ENCODE measurements at places on chromosomes 3 and 15.

DNA sequence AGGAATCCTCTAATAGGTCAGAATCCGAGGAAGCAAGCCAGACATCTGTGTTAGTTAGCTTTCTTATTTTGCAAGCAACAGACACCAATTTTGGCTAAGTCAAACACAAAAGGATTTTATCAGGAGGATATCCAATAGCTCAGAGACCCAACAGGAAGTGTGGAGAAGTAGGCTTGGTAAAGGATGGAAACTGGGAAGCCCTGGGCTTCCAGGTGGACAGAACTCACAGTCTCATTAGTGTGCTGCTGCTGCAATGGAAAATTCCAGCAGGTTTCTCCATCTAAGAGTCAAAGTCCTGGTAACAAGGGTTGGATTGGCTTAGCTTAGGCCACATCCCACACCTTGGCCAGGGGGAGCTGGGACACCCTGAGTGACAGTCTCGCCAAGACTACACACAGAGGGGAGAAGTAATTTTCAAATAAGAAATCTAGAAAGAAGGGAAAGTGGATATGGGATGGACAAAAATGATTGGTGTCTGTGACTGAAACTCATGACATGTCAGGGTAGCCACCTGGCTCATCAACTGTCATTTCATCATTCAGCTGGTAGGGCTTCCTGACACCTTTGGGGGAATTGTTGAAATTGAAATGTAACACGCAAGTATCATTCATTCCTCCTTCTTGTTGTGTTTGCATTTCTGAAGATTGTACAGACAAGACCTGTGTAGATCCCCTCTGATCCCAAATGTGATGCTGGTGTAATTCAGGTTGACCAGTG, 158.6 kb downstream of the THSD4 start:
- no peak for DNase-seq

DNA sequence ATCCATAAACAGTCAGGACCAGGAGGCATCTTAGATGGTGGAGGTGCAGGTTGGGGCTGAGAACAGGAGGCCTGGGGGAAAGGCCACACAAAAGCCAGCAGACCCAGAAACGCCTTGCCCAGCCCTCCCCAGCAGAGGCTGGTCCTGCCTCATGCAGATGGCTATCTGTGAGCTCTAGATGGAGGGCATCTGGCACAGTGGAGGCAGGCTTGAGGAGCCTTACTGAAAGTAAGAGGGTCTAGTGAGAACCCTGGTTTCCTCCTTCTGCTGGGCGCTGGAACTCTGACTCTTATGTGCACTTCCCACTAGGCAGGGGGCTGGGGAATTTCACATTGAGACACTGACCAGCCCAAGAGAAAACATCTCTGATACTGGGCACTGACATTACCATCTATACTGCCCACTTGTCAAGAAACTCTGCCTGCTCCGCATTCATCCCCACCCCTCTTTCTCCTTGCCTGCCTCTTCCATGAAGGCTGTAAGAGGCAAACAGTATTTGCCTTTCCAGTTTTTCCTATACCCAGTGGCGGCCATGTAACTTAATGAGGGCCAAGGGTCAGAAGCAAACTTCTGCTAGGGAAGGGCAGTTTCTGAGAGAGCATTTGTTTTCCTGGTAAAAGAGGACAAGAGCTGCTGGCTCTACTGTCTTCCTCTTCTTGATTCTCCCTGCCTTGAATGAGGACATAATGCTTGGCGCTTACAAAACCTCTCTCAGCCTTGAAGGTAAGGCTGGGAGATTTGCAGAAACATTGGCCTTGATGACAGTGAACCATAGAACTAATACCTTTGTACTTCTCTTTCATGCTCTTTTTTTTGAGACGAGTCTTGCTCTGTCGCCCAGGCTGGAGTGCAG, 4.4 kb upstream of the SCN5A start:
- DNase-seq = no peak

- DNase-seq = no peak
These were observed 751.0 kb downstream of the VGLL3 start for GRCh38 chr3:86239946-86240345.

DNA sequence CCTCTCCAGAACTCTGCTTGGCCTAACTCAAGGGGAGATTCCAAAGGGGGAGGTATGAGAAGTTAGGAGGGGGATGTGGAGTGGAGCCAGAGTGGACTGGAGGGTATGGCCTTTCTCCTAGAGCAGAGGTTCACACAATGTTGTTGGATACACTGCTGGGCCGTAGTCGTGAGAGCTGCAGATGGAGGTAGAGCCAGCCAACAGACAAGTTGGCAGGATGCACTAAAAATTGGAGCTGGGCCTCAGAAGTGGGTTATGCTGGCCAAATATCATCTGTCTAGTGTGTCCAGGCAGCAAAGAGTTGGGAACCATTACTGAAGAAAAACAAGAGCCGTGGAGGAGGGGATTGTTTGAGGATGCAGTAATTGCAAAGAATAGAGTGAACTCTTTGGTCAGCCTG, 27.7 kb upstream of the LRRFIP2 start:
- no peak for DNase-seq

DNA sequence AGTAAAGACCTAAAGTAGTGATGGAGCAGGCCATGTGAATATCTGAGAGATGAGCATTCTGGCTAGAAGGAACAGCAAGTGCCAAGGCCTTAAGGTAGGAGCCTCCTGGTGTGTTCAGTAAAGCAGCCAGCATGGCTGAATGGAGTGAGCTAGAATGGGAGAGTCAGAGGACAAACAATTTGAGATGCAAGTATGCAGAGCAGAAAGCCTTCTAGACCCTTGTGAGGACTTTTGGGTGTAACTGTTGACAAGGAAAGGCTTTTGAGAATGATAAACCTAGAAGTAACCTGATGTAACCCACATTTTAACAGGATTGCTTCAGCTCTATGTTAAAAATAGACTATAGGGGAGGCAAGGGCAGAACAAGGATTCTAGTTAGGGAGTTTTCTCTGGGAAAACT, 14.8 kb upstream of the RNF7 start:
- DNase-seq = no peak
